ENCODE measurements at places on chromosomes 7 and 10.

GRCh38 chr10:5584895-5585516 lies 60.2 kb downstream of the CALML3 start:
- DNase-seq, result no peak

GRCh38 chr7:17153536-17153935 lies 144.9 kb upstream of the AHR start:
- DNase-seq, result no peak

DNA sequence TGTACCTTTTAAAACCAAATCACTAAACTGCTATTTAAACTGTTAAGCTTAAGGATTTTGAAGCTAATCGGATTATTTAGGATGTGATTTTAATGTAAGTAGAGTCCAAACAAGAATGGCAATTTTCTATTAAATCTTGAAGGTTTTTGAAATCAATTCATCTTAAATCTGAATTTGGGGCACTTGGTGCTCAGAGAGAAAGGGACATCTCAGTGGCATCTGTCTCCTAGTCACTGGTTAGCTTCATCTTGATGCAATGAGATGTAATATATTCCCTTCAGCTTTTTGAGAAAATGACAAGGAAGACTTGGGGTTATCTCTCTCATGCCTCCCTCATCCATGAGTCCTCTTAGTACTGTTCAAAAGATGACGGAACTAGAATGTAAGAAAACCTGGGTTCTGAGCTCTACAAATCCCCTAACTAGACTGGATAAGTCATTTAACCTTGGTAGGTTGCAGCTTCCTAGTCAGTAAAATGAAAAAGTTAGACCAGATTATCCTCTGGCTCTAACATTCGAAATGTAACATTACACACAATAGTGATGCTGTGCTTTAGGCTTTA lies 198.5 kb upstream of the NEBL start:
- DNase-seq, result no peak

DNA sequence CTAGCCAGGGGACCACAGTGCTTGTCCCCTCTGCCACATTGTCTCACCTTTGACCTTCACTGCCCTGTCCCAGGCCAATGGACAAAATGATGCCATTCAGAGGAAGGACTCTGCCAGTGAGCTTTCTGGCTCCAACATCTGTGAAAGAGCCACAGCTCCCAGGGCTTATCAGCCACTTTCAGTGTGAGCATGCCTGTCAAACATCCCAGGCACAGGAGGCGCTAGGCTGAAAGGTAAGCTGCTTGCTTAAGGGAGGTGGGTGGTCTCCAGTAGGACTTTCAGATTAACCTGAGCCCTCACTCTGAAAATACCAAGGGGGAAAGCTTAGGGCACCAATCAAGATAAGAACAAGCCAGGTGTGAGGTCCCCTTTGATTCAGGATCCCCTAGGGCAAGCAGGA lies 59.8 kb upstream of the GDF10 start:
- no peak for DNase-seq

GRCh38 chr10:104456802-104457542 lies 103.3 kb downstream of the CFAP58 start:
- no peak for DNase-seq

DNA sequence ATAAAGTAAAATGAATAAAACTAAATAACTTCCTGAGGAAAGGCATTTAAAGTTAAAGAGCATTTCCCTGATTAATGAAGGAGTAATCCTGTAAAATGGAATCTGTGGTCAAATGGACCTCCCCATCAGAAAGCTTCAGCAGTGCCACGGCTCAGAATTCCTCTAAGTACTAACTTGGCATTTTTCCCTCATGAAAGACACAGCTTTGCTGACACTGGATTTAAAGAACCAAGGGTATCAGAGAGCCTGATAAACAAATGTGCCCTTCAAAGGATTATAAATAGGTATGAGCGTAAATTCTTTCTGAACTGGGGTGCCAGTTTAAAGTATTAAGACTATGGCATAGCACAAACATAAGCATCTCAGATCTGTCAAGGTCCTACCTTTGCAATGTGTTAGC lies 24.2 kb upstream of the RNF148 start:
- DNase-seq, result no peak
